ENCODE measurements at places on chromosomes 16 and 17.

DNA sequence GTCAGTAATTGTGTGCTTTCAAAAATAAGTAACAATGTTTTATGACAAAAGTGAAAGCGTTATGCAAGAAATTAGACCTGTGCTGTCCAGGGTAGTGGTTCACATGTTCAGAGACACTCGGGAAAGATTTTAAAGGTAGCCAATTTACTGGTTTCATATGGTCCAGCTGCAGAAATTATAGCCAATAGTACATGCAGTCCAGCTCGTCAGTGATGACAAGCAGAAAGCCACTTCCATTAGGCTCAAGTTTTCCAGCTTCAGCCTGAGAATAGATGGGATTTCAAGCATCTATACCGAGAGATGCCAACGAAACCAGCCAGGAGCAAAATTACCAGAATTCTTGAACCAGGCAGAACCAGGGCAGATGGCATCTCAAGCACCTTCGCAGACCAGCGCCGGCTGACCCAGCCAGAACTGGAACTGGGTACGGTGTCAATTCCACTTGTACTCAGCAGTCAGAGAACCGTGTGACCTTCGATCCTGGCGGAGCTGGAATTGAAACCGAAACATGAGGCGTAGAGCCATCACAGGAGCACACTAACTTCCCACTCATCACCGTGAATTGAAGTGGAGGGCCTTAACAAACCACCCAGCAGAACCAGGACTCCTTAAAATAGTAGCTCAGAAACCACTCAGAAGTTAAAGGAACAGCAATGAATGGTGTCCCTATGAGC is 207.9 kb upstream of the HSBP1 start:
- no peak for DNase-seq

DNA sequence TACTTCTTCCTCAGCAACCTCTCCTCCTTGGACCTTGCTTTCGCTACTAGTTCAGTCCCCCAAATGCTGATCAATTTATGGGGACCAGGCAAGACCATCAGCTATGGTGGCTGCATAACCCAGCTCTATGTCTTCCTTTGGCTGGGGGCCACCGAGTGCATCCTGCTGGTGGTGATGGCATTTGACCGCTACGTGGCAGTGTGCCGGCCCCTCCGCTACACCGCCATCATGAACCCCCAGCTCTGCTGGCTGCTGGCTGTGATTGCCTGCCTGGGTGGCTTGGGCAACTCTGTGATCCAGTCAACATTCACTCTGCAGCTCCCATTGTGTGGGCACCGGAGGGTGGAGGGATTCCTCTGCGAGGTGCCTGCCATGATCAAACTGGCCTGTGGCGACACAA is 429 bp downstream of the OR2C1 start:
- DNase-seq, result no peak

DNA sequence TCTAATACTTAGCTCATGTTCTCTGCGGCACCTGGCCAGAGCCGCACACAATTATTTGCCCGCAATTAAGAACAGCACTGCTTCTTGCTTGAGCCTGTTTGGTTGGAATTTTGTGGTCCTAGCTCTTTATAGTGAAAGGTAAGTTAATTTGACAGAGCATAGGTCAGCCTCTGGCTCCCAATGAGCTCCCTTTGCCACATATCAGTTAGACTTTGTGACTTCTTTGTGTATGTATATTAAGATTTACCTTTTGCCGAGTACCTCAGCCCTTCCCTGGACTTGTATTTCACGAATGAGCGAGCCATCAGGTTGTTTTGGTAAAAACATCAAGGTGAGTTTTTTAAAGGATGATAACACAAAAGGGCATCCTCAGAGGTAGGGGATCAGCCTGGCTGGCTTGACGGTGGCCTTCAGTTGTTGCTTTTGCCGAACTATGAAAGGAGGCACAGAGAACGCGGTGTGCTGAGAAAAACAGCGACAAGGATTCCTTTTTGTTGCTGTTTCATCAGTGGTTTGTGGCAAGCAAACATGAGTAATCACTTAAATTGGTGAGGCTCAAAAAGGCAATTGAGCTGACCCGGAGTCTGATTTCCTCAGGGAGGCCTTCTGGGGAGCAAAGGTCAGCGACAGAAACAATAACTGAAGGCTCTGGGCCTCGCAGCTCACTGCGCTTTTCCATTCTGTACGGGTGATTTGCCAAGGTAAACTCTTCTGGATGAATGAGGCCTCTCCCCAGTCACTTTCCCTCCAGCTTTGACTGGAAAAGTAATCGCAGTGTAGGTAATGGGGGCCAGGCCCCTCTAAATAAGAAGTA is 163.6 kb downstream of the HS3ST3A1 start:
- DNase-seq, result no peak

- no peak for DNase-seq
Observed at GRCh38 chr16:82671741-82672140, 45.0 kb downstream of the CDH13 start.

- DNase-seq, result no peak
Observed at GRCh38 chr17:67456889-67457288, 79.8 kb downstream of the PITPNC1 start.

GRCh38 chr17:51682115-51682514 is 421.8 kb downstream of the UTP18 start:
- DNase-seq, result no peak

GRCh38 chr17:68511254-68511670 is 968 bp upstream of the PRKAR1A start:
- no peak for DNase-seq

- no peak for DNase-seq
Observed at GRCh38 chr17:75693500-75694481, 26.7 kb downstream of the SAP30BP start.

DNA sequence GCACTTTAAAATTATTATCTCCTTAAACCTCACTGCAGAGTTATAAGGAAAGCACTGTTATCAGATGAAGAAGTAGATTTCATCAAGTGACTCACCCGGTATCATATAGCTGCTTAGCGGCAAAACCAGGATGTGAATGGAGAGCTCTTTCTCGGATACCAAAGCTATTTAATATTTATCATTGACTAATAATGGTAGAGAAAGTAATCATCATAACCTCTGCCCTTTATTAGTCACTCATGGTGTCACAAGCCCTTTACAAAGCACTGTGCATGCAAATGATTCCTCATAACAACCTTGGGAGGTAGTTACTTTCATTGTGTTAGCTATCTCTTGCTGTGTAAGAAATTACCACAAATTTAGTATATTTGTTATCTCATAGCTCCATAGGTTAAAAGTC is 592.9 kb downstream of the MAF start:
- DNase-seq, result no peak

- DNase-seq, result no peak
Observed at GRCh38 chr17:78472035-78472905, 93.8 kb downstream of the PGS1 start.

DNA sequence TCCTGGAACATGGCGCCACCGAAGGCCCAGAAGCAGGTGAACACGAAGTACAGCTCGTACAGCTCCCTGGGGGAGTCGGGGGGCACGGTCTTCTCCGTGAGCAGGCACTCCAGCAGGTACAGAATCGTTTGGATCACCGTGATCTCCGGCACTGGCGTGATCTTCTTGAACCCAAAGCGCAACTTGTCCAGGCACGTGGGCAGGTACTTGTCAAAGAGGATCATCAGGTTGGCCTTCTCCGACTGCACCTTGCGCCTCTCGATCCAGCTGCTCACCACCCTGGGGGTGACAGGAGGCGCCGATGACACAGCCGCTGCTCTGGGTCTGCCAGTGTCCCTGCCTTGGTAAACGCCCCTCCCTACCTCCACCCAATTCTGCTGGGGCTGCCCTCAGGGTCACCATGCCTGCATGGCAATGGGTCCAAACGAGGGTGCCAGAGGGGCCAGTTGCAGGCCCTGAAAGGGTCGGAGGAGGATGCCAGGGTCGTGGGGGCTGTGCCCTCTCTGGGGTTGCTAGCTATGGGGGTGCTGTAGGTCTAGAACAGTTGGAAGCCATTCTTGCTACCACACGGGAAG is 90.9 kb downstream of the DNAH17 start:
- no peak for DNase-seq

DNA sequence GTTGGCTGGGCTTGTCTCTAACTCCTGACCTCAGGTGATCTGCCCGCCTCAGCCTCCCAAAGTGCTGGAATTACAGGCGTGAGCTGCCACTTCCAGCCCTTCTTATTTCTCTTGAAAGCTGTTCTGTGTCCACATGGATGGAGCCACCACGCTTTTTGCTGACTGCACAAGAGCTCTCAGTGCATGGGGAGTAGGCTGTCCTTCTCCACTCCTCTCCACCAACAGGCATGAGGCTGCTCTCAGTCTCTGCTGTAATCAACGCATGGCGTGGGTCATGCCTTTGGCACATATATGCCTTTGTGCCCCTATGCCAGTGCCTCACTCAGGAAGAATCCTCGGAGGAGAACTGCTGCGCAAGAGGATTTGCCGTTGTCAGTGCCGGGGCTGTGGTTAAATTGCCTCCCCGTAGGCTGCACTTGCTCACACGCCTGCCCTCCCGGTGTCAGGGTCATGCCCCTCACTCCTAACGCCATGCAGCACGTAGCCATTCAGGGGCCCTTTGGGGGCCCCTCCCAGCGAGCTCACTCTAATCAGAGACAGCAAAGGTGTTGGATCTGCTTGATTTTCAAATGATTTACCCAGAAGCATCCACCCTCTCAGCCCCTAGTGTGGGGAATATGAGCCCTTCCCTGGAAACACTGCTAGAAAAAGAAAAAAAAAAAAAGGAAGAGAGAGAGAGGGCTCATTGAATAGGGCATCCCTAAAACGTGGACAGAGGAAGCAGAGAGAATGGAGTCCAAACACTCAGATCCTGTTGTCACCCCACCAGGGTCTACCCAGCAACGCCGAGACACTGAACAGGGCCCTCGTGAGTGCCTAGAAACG is 47.5 kb upstream of the ZCCHC14 start:
- DNase-seq, result no peak

DNA sequence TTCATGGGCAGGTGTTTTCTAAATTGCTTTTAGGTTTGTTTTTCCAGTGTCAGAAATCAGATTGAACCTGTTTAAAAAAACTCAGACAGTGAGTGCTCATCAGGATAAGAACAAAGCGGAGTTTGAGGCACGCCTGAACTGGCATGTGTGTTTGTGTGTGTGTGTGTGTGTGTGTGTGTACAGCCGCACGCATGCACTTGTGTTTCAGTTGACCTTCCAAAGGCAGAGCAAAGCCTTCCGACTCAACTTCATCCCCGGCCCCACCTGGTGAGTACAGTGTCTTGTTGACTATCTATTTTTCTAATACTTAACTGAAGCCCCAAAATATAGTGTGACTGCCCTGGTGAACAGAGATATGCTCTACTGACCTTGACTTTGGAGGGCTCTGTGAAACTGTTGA is 225.1 kb downstream of the IRX3 start:
- DNase-seq, result no peak

GRCh38 chr16:85221771-85222154 is 109.5 kb upstream of the CIBAR2 start:
- DNase-seq, result no peak

- DNase-seq, result no peak
Observed at GRCh38 chr16:78075800-78076199, 23.7 kb upstream of the WWOX start.

DNA sequence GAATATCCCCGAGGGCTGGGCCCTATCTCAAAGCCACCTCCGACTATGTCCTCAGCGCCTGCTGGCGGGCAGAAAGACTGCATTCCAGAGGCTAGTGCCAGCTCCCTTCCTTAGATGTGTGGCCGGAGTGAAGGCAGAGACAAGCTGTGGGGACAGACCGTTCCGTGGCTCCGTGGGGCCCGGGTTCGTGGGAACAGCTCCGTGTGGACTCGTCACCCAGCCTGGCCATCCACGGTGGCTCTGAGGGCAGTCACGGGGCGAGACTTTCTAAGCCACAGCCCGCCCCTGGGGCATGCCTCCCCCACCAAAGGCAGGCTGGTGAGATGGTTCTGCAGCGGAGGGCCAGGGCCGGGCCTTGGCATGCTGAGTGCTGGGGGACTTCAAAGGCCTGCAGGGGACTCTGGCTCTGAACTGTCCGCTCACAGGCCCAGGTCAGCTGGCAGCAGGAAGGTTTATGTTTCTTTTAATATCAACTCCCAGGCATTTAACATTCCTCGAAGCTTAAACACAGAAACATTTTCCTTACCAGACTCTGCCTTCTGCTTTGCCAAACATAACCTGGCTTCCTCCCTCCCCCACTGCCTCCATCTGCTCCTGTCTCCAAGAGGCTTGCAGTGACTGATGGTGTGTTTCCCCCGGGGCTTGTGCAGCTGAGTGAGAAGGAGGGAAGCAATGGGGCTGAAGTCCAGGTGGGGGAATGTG is 50.4 kb downstream of the TIMM22 start:
- no peak for DNase-seq

- DNase-seq, result no peak
Observed at GRCh38 chr17:12987120-12987519, 30.7 kb downstream of the ELAC2 start.

GRCh38 chr16:70478912-70479341 is 24.5 kb downstream of the FCSK start:
- DNase-seq, result no peak

DNA sequence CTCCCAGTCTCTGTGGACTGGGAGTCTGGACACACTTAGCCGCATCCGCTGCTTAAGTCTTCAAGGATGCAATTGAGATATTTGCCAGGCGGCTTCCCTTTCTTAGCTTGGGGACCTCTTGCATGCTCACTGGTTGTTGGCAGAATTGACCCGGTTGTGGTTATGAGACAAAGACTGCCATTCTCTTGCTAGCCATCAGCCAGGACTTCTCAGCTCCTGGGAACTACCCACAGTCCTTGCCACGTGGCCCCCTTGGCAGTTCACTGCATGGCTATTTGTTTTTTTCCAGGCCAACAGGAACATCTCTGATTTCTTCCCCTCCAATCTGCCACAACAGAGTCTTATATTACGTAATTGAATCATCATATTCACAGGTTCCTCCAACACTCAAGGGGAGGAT is 25.5 kb downstream of the CACNG4 start:
- no peak for DNase-seq

DNA sequence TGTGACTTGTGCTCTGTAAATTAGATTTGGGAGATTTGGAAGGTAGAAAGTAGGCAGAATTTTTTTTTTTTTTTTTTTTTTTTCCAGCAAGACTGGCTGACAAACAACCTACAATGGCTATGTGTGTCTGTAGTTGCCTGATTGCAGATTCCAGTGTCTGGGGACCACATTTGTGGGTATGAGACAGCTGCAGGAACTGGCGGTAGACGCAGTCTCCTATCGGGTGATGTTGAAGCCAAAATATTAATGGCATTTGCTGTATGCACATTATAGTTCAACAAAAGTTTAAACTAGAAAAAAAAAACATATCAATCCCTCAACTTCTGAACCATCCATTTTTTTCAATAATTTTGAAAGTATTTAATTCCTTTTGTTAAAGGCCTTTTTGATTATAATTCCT is 665.2 kb downstream of the TOX3 start:
- no peak for DNase-seq

DNA sequence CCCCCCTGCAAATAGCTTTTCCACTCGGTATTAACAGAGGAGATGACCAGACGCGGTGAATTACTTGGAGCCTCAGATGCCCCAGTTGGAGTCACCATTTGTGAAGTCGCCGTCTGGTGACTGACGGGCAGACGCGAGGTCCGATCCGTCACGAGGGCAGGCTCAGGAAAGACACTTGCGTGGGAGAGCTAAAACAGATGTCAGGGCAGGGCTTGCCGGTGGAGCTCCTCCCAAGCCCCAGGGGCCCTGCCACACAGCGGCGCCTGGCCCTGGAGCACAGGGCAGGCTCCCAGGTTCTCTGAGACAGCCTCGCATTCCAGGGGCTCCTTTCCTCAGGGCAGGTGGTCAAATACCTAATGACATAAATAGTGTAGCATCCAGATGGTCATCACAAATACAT is 348.3 kb downstream of the C16orf95 start:
- no peak for DNase-seq

GRCh38 chr17:83056583-83057396 is 22.6 kb upstream of the METRNL start:
- DNase-seq, result no peak

GRCh38 chr16:11162586-11163268 is 93.3 kb downstream of the SOCS1 start:
- DNase-seq, result no peak
